Activated T-cell treated with anti-CD3 and anti-CD28 coated beads for 1 hour (primary cell): ENCODE measurements at places on chromosomes 11 and 22.

GRCh38 chr11:119615003-119615881, 113.8 kb downstream of the NECTIN1 start:
- no peak for DNase-seq

GRCh38 chr11:117315285-117316196, 515 bp downstream of the BACE1 start:
- DNase-seq: no peak

DNA sequence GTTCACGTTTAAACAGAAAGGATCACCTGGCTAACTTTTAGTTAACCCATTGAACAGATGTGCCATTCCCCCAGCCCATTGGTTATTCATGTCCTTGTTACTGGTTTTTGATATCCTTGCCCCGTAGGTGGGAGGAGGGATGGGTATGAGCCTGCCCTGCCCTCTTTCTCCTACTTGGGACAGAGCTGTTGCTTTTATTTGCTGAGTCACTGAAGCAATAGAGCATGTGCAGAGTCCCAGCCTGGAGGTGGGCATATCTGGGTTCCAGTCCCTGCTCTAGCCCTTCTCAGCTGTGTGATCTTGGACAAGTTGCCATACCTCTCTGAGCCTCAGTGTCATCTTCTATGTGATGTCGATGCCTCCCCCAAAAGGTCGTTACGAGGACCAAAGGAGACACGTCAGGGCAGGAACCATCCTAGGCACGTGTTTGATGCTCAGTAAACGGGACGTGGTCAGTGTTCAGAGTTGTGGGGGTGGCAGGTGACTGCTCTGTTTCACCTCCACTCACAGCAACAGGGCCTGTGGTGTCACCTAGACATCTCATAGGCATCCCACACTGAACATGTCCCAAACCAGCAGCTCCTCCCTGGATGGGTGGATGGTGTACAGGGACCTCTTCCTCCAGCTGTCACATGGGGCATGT, 61.0 kb downstream of the BMAL1 start:
- no peak for DNase-seq

DNA sequence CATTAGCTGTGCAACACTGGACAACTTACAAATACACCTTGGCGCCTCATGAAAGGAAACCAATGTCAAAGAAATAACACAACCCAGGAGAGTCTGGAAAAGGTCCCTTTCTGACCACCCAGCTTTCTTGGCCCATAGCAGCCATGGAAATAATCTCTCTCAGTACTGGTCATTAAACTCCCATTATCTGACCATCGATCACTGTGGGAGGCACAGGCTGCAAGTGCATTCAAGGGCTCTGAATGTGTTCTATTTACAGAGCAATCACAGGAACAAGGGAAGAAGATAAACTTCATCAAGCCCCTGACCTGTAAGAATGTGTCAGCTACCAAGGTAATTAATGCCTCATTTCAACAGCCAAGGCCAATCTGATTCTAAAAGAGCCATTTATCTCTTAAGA, 40.1 kb downstream of the CTSC start:
- no peak for DNase-seq
